ENCODE measurements at places on chromosomes 7 and 10.

DNA sequence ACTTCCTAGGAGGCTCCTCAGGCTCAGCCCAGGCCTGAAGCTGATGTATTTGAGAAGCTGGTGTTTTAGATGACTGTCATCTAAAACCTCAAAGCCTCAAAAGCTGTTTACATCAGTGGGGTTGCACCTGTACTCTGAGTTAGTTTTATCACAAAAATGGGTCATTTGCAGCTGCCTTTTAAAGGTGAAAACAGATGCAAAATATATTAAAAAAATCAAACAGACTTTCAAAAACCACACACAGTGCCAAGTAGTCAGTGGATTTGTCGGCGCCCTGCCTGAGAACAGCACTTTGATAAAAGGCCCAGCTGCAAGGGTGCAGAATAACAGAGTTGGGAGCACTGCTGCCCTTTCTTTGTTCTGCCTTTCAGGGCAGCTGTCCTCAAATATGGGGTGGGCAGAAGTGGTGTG lies 103.0 kb downstream of the VOPP1 start:
- DNase-seq: peak; percentile 28

- no peak for DNase-seq
These were observed 338.1 kb upstream of the SEMA3C start for GRCh38 chr7:81256991-81257390.

- DNase-seq: no peak
These were observed 7.1 kb upstream of the AQP1 start for GRCh38 chr7:30904561-30904960.

- DNase-seq: peak; percentile 53
These were observed 95.8 kb downstream of the ARHGAP22 start for GRCh38 chr10:48508791-48509772.

GRCh38 chr7:91927912-91928311 lies 12.8 kb upstream of the AKAP9 start:
- DNase-seq: no peak

GRCh38 chr10:123270221-123270620 lies 116.0 kb downstream of the BUB3 start:
- DNase-seq: no peak

DNA sequence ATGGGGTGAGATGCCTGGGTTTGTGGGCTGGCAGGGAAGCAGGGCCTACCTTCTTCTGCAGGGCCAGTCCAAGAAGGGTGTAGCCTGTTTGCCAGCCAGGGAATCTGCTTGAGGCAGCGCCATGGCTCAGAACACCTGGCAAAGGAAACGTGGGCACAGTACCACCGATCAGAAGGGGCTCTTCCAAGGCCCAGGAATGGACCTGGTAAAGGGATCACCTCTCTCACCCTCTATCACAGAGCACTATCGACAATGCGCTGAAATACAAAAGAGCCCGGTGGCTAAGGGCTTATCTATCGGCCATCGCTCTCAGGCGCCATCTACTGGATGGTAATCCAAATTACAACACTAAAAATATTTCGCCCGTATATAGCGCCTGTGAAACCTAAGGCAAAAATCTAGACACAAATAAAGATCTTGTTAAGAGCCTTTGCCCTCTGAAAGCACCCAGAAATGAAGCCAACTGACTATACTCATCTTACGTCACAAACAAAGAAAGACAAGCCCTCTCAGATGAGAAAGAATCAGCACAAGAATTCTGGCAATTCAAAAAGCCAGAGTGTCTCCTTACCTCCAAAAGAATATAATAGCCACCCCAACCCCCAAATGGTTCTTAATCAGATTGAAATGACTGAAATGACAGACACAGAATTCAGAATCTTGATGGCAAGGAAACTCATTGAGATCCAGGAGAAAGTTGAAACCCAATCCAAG lies 217.8 kb upstream of the HPS1 start:
- DNase-seq: no peak

DNA sequence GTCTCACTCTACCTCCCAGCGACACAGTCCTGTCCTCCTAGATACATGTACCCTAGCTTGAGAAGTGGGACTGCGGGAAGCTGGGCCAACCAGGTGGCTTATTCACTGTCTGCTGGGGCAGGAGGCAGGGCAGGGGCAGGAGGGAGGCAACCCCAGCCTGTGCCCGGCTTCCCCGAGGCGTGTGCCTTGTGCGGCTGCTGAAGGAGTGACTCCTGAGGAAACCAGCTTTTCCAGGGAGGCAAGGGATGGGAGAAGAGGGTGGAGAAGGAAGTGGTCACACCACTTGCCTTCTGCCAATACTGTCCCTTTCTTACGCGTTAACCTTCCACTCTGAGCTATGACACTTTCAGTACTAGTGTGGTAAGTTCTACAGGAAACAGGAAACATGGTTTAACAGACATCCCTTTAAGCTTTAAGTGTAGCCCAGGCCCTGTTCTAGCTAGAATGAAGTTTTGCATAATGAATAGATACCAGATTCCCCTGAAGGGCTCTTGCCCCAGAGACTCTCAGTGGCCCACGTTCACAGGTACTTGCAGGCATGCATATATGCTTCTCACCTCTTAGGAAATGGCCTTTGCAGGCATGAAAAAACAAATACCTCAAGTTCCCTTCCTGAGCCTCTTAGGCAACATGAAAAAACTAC lies 40.6 kb downstream of the SYPL1 start:
- no peak for DNase-seq

DNA sequence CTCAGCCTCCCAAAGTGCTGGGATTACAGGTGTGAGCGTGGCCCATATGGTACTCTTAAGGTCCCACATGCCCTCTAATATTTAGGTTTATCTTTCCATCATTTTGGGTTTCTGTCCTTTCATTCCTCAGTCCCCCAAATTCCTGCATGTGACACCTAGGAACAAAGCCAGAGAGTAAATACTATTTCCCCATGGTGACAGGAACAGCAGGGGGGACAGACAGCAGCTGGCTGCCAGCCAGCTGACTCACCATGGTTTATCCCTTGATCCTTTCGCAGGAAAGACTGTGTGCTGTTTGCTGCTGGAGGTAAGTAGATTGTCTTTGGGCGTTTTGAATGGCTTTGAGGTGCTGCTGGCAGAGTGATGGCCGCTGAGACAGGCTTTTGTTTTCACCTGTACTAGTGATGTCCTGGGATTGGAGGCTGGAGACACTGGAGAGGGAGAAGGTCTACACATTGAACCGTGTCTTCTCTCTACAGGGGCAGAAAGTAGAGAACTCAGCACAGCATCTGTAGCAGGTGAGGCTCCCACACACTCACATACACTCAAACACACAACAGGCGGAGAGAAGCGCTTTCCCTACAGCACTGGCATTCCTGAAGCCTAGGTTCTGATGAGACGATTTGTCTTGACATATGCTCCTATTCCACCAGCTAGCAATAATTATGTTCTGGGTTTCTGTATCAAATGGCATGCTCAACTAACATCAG lies 83.7 kb upstream of the EFCAB10 start:
- no peak for DNase-seq

DNA sequence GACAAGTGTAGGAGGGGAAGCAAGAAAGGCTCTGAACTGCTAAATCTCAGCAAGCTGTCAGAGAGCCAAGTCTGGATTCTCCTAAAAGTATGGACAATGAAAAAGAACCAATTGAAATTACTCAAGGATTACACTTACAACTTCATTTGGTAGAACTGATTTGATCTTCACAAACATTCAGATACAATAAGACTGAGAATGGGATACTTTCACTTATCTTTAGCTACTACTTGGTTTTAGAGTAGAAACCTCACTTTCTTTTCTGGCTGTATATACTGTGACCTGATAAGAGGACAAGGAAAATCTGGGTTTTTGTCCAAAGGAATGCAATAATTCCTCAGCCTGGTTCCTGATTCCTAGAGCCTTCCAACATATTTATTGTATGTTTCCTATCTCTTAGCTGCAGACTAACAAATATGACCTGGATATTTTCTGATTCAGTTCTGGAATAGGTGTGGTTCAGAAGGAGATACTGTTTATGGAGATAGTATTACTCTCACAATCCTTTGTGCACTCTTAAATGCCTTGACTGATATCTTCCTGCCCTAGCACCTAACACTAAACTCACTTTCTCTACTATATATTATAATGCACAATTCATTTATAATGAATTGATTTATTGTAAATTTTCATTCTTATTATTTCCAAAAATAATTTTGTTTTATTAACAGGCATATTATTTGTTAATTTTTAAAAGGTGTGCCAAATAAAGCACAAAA lies 7.3 kb downstream of the SEMA3A start:
- DNase-seq: no peak

GRCh38 chr7:93890464-93891068 lies at the start of gene TFPI2:
TFPI2 (minus strand) TSS chr7:93890753; CDS start chr7:93890678, 75 bp downstream.
- DNase-seq: no peak

DNA sequence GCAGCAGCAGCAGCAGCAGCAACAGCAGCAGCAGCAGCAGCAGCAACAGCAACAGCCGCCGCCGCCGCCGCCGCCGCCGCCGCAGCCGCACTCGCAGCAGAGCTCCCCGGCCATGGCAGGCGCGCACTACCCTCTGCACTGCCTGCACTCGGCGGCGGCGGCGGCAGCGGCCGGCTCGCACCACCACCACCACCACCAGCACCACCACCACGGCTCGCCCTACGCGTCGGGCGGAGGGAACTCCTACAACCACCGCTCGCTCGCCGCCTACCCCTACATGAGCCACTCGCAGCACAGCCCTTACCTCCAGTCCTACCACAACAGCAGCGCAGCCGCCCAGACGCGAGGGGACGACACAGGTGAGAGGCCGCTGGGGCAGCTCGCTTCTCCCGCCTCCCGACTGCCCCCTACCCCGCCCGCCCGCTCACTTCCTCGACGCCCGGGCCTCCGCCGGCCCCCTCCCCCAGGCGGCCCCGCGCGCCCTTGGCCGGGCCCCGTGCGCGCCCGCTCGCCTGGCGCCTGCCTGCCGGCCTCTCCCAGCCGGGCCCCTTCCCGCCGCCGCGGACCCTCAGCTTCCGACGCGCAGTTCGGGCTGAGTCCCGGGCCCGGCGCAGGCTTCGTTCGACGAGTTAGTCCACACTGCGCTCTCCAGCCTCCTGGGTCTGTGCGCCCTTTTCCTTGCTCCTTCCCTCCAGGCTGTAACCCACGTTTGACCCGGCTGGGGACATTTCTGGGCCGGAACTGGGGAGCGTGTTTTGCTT lies 882 bp downstream of the DLX6 start:
- DNase-seq: peak; percentile 82

- DNase-seq: no peak
These were observed 13.5 kb upstream of the GPR85 start for GRCh38 chr7:113100121-113100603.

DNA sequence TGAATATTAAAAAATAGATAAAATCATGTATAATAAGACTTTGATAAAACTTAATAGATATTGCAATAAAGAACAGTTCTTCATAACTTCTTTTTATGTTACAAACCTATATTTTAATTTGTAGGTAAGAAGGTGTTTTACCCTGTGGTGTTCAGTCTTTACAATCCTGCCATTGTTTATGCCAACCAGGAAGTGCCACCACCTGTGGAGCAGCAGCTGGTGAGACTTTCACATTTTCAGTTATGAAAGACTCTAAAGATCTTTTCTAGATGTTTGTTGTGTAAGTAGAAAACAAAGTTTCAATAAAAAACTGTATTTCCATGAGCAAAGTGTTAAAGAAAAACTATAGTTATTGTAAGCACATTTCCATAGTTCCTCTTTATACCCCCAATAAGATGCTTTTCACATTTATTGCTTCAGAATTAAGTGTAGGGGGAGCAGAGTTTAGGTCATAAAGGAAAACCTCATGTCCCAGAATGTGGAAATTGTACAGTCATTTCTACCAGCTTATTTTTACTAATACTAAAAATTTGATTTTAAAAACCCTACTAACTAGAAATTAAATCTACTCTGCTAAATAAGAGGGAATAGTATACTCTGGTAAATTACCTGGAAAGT lies 28.7 kb downstream of the CSGALNACT2 start:
- DNase-seq: no peak

GRCh38 chr10:24360282-24361127 lies 151.6 kb downstream of the KIAA1217 start:
- peak; percentile 75 for DNase-seq

DNA sequence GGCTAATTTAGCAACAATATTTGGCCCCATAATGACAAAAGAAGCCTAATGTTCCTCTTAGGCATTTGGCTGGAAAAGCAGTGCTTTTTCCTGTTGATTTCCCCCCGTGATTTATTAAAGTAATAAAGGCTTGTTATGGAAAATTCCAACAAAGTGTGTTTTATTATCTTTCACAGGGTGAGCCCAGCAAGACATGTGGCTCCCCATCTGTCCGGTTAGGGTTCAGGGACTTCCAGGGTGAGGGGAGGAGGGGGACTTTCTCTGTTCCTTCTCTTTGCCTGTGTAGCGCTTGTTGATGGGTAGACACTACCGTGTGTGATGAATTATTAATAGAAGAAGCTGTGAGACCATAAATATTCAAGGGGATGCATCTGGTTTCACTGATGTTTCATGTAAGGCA lies 39.0 kb downstream of the HTR5A start:
- DNase-seq: no peak

DNA sequence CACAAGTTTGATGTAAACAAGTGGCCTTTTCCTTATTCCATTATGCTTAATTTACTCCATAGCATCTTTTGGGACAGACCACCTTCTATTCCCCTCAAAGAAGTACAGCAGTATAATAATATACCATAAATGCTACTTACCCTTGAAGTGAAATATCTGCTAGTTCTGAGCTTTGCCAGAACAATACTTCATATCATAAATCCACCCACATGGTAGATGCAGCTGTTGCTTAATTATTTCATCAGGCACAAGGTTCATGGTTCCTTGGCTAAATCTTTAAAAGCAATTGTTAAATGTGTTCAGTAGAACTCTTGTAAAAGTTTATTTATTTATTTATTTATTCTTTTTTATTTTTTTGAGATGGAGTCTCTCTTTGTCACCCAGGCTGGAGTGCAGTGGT lies 32.9 kb downstream of the CSTF2T start:
- no peak for DNase-seq

DNA sequence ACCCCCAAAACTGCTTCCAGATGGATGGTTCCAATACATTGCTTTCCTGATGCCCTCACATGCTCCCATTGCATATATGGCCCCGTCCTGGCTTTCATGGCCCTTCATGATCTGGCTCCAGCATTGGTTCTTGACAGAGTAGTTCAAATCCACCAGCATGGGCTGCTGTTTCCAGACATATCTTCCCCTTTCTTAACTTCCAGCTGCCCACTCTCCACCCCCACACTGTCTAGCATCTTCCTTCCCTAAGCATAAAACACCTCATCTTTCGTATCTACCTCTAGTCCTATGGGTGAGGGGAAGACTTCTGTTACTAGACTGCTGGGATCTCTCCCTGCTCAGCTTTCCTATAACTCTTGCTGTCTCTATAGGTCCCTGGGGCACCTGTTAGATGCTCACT lies 13.2 kb upstream of the GOLGA7B start:
- no peak for DNase-seq
